Urinary bladder (tissue), 4 donors: ENCODE measurements at places on chromosomes 4 and X. TPM values are rescaled to one million over a fixed set of nuclear protein-coding genes. Genes with fewer than 3 reads are reported as not detected.

- no peak for DNase-seq
These were observed 49.7 kb upstream of the KLHL8 start for GRCh38 chr4:87270144-87270543.

TGIF2LX gene
- polyA plus RNA-seq = not detected

DNA sequence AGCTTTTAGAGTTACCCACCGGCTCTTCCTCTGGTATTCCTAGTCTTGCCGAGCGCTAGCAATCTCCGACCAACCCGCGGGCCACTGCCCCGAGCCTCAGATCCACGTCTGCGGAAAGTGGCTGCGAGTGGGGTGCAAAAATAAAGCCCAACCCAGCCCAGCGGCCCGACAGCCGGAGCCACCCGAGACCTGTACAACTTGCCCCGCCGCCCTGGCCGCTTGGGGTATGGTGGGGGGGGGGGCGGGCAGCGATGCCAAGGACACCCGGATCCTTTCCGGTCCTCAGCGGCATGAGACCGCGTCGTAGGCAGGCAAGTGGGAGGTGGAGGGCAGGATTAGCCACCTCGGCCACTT lies 1.6 kb downstream of the SLITRK4 start:
- no peak for DNase-seq

- DNase-seq = no peak
These were observed 58.4 kb upstream of the TET2 start for GRCh38 chr4:105088110-105088879.

ZCCHC18 gene
- polyA plus RNA-seq = 2.2 TPM

GRCh38 chr4:1760521-1761071 lies 32.5 kb upstream of the FGFR3 start:
- no peak for DNase-seq

PABPC4L gene
- 1.6 TPM for polyA plus RNA-seq

- no peak for DNase-seq
These were observed 824.0 kb downstream of the RAPGEF2 start for GRCh38 chr4:159926871-159927270.

DNA sequence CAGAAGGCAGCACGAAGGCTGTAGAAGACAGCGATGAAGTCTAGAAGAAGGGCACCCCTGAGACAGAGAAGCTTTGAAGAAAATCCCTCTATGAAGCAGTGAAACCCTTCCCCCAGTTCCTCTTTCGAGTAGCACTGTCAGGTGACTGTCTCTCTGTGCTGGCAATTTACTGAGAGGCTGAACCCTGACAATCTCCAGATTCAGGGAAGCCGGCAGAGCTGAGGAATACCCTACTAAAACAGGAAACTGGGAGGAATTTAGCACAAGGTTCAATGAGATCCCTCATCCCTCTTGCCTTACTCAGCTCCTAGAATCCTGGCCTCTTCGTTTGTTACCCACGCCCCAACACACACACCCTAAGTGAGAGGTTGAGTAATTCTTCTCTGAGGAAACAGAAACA lies 239.7 kb upstream of the NOCT start:
- DNase-seq = no peak

UGT2A1 gene
- polyA plus RNA-seq = not detected

GRCh38 chr4:185287031-185287430 lies 77.6 kb downstream of the SNX25 start:
- no peak for DNase-seq

- no peak for DNase-seq
These were observed 112.9 kb downstream of the AMMECR1 start for GRCh38 chrX:110204986-110205385.

- DNase-seq = no peak
These were observed 373.3 kb downstream of the IDS start for GRCh38 chrX:149131774-149132173.
